ENCODE measurements at places on chromosomes 5 and 9.

DNA sequence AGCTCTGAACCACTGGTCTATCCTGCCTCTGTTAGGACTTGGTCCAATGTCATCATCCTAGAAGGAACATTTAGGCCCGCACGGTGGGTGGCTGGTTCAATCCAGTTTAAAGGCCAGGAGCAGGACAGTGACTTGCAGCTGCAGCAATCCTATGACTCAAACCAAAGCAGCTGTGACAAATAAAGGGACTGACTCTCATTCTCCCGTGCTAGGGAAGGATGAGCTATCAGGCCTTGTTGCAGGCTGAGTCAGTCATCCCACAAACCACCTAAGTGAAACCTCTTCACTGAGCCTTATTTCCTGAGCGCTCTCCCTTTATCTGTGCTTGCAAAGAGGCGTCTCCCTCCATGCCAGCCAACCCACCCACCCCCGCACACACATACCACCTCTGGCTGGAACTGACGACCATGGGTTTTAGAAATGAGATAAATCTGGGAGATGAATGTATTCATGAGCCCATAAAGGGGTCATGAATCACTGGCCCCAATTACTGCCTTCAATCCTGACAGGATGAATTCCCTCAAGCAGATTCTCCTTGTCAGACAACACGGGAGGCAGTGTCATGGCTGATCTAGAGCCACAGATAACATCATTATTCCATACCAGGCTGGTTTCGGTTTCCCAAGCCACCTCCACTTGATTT, 93.4 kb downstream of the KCNIP1 start:
- DNase-seq: no peak

- no peak for DNase-seq
These were observed 67.9 kb downstream of the TNC start for GRCh38 chr9:115050002-115050490.

DNA sequence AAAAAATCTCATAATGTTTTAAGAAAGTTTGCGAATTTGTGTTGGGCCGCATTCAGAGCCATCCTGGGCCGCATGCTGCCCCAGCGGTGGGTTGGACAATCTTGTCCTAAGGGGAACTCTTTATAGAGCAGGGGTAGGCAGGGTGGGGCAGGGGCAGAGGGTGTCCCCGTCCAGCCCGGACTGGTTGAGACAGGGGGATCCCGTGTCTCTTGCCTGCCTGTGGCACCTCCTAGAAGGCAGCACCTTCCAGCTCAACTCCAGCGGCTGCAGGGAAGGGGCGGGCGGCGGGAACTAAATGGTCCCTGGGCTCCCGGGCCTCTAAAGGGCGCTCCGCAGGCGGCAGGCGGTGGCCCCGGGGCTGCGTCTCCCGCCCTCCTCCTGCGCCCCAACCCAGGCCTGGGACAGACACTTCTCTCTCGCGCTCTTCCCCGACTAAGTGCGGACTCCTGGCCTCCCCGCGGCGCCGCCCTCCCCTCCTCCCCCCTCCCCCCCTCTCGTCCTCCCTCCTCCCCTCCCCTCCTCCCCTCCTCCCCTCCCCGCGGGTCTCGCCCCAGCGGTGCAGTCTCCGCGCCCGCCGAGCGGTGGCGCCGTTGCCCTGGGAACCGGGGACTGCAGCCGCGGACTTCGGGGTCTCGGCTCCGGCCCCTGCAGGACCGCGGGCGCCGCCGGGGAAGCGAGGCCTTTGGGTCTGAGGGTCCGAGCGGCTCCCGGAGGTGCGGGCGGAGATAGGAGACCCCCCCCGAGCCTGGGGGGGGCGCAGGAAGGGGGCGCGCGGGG, 132.6 kb downstream of the MRPL36 start:
- no peak for DNase-seq

GRCh38 chr5:6556089-6556801, 76.6 kb downstream of the NSUN2 start:
- DNase-seq: no peak

DNA sequence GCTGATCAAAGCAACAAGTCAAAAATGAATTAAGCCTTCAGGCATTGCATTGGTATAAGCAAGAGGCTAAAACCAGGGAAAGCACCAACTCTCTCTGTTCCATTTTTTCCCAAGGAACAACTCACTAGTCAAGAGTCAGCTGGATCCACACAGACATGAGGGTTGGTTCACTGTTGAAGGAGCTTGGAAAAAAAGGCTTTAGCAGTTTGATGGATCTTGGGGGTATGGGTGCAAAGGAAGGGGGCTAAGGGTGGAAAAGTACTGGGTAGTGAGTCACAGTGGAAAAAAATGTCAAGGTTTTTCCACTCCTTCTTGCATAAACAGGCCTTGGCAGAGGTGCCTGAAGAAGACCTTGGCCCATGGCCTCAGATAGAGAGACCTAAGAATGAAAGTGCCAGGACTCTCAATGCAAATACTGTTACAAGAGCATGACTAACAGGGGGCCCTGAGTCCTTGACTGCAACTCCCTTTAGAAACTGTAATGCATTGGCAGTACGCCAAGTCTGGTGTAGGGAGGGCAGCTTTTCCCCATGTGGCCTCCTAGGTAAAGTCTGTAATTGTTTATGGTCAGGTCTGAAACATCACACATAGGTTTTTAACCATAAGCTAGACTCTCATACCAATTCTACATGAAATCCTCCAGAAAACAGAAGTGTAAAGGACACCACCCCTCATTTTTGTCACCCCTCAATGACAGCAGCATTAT, 23.7 kb downstream of the ACTL7A start:
- no peak for DNase-seq

DNA sequence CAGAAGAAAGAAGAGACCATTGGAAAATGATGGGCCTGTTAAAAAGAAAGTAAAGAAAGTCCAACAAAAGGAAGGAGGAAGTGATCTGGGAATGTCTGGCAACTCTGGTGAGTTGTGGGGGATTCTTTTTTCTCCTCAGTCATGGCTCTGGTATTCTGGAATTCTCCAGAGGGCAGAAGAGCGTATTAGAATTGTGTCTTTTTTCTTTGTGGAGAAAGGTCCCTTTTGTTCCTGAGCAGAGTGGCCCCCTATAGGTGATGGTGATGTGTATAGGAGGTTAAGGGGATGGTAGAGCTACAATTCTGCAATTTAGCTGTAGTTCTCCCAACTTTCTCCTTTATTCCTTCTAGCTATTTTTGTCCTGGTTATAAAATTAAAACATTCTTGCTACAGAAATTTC, 1.6 kb upstream of the DHFR start:
- no peak for DNase-seq
